ENCODE measurements at places on chromosomes 6 and 20. TPM values are rescaled to one million over a fixed set of nuclear protein-coding genes. Genes with fewer than 3 reads are reported as not detected.
A peak's percentile ranks its signal among the peaks of the same experiment; 100 is the strongest.

DNA sequence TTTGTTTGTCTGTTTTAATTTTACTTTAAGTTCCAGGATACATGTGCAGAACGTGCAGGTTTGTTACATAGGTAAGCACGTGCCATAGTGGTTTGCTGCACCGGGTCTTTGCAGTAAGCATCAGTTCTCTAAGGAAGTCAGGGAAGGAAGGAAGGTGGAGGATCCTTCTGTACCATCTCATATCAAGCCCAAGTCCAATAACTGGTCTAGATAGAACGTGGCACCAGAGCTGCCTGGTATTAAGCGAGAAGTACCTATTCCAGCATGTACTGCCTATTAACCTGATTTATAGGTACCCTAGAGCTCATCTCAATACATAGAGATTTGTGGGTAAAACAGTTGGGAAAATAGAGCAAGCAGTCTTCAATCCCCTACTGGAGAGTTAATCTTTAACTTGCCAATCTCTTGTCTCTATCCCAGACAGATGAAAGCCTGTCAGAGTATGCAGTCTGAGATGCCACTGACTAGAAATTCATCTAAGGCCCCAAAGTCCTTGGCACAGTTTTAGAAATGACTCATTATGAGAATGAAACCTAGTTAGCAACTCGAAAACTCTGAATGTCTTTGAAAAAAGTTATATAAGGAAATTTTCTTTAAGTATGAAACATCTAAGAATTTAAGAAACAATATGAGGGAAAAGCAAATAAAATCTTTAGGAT lies 144.9 kb downstream of the TFAP2A start:
- no peaks in the 10 kb centered on the region for H3K27me3 ChIP-seq
- no peaks in the 10 kb centered on the region for H3K36me3 ChIP-seq
- H3K27ac ChIP-seq = no peak overlapping the region
- H3K4me3 ChIP-seq = no peak overlapping the region
- no peaks in the 10 kb centered on the region for H3K4me1 ChIP-seq

DNA sequence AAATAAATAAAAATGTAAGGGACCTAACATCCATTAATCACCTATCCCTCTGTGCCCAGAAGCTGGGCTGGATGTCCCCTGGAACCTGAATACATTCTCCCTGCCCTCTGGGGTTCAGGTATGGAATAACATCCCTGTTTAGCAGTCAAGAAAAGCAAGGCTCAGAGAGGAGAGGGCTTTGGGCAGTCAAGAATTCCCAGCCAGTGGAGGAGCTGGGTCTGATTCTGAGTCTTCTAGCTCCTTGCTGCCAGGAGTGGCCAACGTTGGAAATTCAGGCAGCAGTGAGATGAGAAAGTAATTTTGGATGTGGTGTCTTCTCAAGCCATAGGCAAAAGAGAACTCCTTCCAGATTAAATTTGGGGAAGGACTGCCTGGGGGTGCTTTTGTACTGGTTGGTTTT lies 42.6 kb upstream of the ZNFX1 start:
- H3K27me3 ChIP-seq = no peaks in the 10 kb centered on the region
- no peak for DNase-seq
- H3K4me3 ChIP-seq = no peak overlapping the region
- H3K27ac ChIP-seq = no peak overlapping the region
- H3K4me1 ChIP-seq = no peaks in the 10 kb centered on the region
- no peaks in the 10 kb centered on the region for H3K36me3 ChIP-seq

DNA sequence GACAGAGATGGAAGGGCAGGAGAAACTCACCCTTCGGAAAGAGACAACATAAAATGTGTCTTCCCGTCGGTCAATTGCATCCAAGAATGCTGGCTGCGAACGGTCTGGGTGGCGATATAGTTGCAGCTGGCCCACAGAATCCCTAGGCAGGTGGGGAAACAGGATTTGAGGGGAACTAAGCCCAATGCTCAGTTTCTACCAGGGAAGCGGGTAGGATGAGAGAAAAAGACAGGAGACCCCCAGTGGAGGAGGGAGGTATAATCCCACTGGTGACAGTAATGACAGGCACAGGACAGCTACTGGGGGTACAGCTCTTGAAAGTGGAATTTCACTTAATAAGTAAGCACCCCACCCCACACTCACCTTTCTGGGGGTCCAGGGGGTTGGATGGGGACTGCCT lies 7.5 kb upstream of the TNXB start:
- H3K4me1 ChIP-seq = no peaks in the 10 kb centered on the region
- peak; percentile 64 for DNase-seq
- no peaks in the 10 kb centered on the region for H3K27me3 ChIP-seq
- no peak overlapping the region for H3K27ac ChIP-seq
- no peak overlapping the region for H3K4me3 ChIP-seq

Gene CAGE1
- total RNA-seq = not detected

Gene SGK2
- total RNA-seq = not detected

DNA sequence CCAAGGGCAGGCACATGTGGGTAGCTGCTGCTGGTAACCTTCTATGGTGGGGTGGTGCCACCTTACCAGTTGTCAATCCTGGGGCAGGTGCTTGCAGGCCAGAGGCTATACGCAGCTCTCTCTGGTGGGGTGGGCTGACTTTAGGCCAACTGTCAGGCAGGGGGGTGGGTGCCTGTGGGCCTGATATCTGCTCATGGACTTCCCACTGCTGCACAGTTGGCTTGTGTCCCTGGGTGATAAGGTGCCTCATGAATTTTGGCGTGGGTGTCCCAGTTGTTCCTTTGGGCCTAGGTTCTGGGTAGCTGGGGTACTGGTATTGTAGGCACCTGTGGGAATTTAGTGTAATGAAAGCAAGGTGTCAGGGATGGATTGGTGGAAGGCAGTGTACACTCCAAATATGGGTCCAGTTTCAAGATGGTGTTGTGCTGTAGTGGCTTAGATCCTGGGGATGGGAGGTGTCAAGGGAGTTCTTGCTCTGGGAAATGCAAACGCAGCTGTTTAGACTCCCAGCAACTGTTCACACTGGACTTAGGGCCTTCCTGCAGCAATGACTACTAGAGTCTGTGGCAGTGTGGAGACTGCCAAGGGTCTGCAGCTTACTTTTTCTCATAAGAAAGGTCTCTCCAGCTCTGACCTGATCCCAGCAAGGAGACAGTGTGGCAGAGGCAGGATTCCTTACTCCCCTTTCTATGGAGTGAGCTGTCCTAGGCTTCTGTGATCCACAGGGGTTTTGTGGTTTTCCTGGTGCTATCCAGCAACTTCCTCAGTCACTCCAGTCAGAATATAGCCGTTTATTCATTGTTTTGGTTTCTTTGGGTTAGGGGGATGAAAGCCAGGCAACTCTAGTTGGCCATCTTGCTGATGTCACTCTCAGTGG lies 128.2 kb downstream of the CRYBG1 start:
- peak; percentile 7 for DNase-seq
- H3K27me3 ChIP-seq = no peaks in the 10 kb centered on the region
- H3K27ac ChIP-seq = no peak overlapping the region
- H3K4me3 ChIP-seq = no peak overlapping the region
- no peaks in the 10 kb centered on the region for H3K36me3 ChIP-seq

DNA sequence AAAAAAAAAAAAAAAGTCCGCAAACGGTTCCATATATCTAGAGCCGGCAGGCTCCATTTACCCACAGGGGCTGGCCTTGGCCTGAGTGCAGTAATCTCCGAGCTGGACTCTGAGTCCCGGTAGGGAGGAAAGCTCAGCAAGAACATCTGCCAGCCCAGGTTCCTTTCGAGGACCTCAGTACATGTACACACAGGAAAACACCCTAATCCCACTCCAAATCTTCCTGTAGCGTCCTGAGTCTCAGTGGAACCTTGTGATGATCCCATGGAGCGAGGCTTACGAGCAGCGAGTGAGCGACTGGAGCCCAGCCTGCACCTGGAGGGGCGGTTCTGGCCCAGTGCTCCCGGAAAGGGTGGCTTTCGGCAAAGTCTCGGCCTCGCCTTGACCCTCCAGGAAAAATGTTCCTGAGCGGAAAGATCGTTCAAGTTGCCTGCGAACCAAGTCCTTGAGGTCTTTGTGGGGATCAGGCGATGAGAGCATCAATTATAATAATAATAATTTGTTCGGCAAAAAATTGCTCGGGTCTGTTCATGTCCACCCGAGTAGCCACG lies 32.1 kb downstream of the PRSS16 start:
- no peak overlapping the region for H3K27ac ChIP-seq
- H3K36me3 ChIP-seq = no peaks in the 10 kb centered on the region
- no peak overlapping the region for H3K4me3 ChIP-seq
- DNase-seq = no peak
- H3K27me3 ChIP-seq = no peaks in the 10 kb centered on the region

GRCh38 chr6:2708456-2708855 lies 42.3 kb downstream of the MYLK4 start:
- H3K27ac ChIP-seq = no peak overlapping the region
- no peaks in the 10 kb centered on the region for H3K36me3 ChIP-seq
- no peaks in the 10 kb centered on the region for H3K27me3 ChIP-seq
- H3K4me1 ChIP-seq = no peaks in the 10 kb centered on the region
- H3K4me3 ChIP-seq = no peak overlapping the region
- DNase-seq = no peak

Gene RBM24
- not detected for total RNA-seq

DNA sequence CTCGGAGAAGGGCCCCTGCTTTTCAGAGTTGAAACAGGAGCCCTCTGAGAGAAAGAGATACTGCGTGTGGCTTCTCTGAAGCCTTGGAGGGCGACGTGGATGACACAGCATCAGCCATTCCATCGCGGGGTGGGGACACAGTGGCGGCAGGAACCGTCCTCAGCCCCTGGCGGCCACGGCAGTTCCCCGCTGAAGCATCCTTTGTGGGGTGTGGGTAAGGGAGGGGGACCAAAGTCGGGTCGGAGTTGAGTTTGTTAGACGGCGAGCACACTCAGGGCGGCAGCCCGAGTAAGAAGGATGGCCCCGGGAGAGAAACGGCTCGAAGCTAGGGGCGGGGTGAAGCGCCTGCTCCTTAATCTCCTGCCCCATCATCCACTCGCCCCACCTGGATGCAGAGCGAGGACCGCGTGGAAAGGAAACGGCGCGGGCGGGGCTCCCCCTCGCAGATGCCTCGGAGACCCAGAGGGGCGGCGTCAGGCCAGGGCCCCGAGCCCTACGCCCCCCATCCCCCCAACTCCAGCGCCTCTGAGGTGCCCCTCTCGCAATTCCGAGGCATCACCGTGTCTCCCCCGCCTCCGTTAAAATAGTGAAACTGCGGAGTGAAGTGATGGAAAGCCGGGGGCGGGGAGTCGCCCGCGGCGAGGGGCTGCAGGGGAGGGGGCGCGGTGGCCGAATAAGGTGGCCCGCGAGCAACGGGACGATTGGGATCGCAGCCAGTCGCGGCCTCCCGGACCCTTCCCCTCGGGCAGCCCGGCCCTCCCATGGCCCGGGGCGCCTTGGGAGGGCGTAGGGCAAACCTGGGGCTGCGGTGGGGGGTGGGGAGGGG lies 796 bp upstream of the RREB1 start:
- H3K27me3 ChIP-seq = peaks cover 3% of the 10 kb centered on the region
- no peak overlapping the region for H3K27ac ChIP-seq
- H3K36me3 ChIP-seq = no peaks in the 10 kb centered on the region
- no peak for DNase-seq
- H3K4me3 ChIP-seq = peak overlapping the region; percentile 94
- peaks cover 28% of the 10 kb centered on the region for H3K4me1 ChIP-seq

- no peaks in the 10 kb centered on the region for H3K36me3 ChIP-seq
- H3K4me3 ChIP-seq = no peak overlapping the region
- H3K27ac ChIP-seq = no peak overlapping the region
Measured at GRCh38 chr6:135784507-135784906, 67.0 kb upstream of the PDE7B start.

Gene RSPH9
- not detected for total RNA-seq

DNA sequence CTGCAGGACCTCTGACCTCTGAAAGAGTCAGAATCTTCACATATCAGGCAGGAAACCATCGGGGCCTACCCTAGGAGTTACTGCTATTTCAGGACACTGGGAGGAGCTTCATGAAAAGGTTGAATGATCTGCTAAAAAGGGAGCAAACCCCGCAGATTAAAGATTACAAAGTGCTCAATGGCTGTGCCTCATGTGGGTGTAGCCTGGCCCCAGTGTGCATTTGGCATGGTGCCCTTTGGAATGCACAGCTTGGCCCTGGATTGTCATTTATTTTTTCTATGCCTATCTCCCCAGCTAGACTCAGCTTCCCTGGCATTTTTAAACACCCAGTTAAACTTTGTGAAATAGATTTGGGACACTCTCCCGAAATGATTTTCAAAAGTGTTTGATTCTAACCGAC lies 368.5 kb upstream of the SPTLC3 start:
- DNase-seq = no peak
- no peaks in the 10 kb centered on the region for H3K27me3 ChIP-seq
- H3K4me3 ChIP-seq = no peak overlapping the region
- no peak overlapping the region for H3K27ac ChIP-seq
- no peaks in the 10 kb centered on the region for H3K4me1 ChIP-seq

Gene FAM184A
- total RNA-seq = 8.4 TPM

Measured in Karpas-422 (cell line).